ENCODE measurements at places on chromosomes 1 and 21. TPM values are rescaled to one million over a fixed set of nuclear protein-coding genes. Genes with fewer than 3 reads are reported as not detected.

The ACOT11 gene
- total RNA-seq, result 0.40 TPM

The FAM78B gene
- total RNA-seq, result 0.13 TPM

The MORC3 gene
- 15.9 TPM for total RNA-seq

The C1orf105 gene
- total RNA-seq, result not detected

The PPIH gene
- total RNA-seq, result 51.3 TPM

The FAM110D gene
- total RNA-seq, result not detected

The NUP133 gene
- 22.8 TPM for total RNA-seq

The GCSAML gene
- total RNA-seq, result not detected

The PTPRC gene
- not detected for total RNA-seq

The CFAP141 gene
- not detected for total RNA-seq

The PTAFR gene
- total RNA-seq, result 0.13 TPM

The HLX gene
- 22.9 TPM for total RNA-seq

The PLPP3 gene
- total RNA-seq, result 283 TPM

The PRAMEF33 gene
- total RNA-seq, result not detected

The LRRC71 gene
- total RNA-seq, result not detected
